ENCODE measurements at places on chromosomes 1 and 21.

- no peak for DNase-seq
Observed at GRCh38 chr1:41280202-41281032, 38.3 kb upstream of the SCMH1 start.

- no peak for DNase-seq
Observed at GRCh38 chr1:211331011-211331709, 4.5 kb downstream of the TRAF5 start.

DNA sequence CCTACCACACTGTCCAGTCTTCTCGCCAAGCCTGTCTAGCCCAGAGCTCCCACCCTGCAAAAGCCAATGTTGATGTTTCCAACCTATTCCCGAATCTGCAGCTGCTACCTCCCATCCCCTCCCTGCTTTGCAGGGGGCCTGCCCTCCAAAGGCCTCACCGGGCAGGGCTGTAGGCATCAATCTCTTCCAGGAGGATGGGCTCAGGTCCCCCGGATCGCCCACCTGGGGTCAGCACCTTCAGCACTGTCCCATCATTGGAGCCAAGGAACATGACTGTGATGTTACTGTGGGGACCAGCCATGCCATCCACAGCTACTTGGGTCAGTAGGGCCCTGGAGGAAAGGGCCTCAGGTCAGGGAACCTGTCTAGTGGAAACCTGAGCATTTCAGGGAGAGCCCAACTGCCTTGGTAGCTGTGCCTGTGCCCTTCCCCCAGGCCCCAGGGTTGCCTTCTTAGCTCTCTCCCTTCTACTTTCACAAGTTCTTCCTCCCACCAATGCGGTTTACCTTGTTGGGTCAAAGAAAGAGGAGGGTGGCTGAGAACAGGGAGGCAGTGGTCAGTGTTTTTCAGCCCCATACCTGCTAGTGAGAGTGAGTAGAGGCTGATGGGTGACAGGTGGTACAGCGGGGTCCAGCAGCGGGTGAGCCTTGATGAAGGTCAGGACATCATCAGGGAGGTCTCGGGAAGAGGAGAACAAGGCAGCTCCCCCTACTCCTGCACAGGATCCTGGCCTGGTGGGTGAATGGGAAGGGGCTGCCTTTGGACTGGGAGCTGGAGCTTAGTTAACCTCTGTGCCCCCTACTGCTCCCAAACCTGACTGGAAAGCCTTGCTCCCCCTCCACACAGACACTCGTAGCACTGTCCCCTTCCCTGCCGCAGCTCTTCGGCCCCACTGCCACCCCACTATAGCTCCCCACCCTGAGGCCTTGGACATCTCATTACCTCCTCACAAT is 10.7 kb downstream of the SEMA6C start:
- no peak for DNase-seq

GRCh38 chr1:78092643-78093042 is 46.9 kb downstream of the GIPC2 start:
- peak; percentile 27 for DNase-seq

DNA sequence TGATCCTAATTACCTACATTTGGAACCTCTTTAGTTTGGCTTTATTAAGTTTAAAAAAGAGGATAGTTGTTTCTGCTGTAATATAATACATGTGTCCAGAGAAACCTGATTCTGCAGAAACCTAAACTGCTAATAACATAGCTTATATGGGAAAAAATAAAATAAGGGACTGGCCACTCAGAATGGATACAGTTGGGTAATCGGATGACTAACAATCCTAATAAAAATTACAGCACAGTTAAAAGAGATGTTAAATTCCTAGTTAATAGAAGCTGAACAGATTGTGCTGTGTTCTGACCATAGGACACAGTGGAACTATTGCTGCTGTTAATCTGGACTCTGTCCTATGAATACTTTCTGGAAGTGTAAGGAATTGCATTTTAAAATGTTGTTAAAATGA is 16.0 kb downstream of the ARV1 start:
- DNase-seq = no peak

All from amniotic stem cell (primary cell).